ENCODE measurements at places on chromosomes 3 and 15.

GRCh38 chr3:197504641-197505121, 51.1 kb downstream of the BDH1 start:
- DNase-seq = no peak

- no peak for DNase-seq
Observed at GRCh38 chr3:24086617-24087404, 141.7 kb downstream of the NR1D2 start.

GRCh38 chr3:24663406-24663805, 168.8 kb upstream of the THRB start:
- no peak for DNase-seq

- no peak for DNase-seq
Observed at GRCh38 chr3:16181361-16181760, 6.9 kb downstream of the GALNT15 start.

- DNase-seq = no peak
Observed at GRCh38 chr3:159948429-159949144, 40.0 kb upstream of the IL12A start.

DNA sequence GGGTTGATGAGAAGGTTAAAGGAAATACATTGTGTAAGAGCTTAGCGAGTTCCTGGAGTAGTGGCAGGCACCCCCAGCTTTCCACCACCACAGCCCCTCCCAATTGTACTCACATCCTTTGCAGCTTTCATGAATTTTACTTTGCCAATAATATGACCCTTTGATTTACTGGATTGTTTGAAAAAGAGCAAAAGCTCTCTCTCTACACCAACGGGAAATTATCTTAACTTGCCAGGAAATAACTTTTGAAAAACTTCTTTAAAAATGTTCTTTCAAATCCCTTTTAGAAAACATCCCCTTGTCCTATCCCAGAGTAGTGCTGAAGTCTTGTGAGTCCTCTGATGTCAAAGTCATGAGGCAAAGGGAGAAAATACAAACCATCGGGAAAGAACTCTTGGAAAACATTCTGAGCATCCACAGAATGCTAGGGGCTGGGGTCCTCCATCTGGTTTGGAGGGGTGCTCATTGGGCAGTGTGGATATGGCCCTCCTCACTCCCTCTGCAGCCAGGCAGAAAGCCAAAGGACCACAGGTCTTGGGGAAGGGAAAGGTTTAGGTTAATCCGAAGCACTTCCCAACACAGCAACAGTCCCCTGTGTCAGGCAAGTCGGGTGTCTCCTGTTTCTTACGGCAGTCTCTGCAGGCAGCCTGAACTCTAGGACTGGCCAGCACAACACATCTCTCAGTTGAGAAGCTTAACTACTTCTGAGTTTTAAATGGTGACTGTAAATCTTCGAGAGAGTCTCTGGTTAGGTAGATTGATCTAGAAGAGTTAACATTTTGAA, 36.5 kb downstream of the BOC start:
- DNase-seq = no peak

DNA sequence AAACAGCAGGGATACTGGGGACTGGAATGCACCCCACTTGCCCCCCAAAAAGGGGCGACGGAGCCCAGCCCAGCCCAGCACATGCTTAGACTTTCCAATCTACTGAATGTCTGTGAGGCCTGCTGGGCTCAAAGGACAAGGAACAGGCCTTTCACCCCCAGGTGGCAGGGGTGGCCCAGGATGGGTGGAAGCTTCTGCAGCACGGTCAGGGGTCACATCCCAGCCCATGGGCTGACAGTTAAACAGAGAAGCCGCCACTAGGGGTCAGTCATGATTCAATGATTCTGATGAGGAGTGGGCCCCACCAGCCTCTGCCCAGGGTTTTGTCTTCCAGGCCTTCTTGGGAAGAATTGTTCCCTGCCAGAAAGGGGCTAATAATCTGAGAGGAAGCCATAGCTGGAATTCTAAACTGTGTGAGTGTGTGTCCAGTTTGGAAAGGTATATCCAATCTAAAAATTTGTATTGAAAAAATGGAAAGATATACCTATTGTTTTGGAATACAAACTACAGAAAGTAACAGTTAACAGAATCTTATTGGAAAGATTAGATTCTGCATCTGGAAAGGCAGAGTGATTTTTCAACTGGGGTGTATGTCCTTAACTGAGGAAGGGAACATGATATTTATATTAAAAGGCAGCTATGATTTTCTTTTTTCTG, 2.2 kb downstream of the CHRNB4 start:
- no peak for DNase-seq

- DNase-seq = no peak
Observed at GRCh38 chr3:187107989-187108388, 31.3 kb downstream of the RPL39L start.

GRCh38 chr15:35994876-35995275, 448.9 kb upstream of the DPH6 start:
- DNase-seq = no peak

GRCh38 chr3:107945417-107946094, 145.3 kb downstream of the CD47 start:
- DNase-seq = no peak

GRCh38 chr3:18556001-18556408, 130.9 kb upstream of the SATB1 start:
- DNase-seq = no peak

DNA sequence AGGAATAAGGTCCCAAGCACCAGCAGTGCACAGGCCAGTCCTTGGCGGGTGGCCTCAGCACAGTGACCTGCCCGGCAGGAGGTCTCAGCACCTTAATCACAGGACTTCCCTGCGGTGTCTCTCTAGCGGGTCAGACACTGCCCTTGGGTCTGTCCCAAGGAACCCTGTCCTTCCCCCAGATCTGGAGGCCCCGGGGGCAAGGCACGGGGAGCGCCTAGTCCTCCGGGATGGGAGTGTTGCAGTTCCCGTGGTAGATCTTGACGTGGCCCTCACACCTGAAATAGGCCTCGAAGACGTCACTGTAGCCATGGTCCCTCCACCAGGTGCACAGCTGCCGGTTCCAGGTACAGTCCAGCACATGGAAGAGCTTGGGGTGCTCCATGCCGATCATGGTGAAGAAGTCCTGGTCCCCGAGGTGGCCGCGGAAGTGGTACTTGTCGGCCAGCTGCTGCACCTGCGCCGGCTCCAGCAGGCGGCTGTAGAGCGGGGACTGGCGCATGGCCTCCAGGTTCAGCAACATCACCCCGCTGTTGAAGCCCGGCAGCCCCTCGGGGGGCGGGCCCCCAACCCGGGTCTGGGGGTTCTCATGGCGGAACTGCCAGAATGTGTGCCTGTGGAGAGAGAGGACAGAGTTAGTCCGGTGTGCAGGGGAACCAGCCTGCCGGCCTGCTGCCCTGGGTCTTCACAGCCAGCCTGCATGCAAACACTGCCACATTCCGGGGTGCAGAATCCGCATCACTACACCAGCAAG, 201.3 kb downstream of the XXYLT1 start:
- DNase-seq = no peak

DNA sequence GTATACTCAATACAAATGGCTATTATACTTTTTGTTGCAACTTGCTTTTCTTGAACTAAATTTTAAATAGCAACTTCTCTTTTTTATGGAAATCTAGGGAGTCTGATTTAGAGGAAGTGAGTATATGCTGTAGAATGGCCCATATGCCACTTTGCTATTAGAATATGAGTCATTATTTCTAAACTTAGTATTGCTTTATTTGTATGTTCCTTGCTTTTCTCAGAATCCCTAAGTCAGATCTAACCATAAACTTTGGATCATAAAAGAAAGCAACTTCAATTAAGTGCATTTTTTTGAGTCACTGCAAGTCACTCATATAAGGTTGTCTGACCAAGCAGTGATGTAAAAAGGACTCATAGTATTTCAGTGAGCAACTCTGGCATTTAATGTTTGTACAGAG, 17.5 kb upstream of the SPTSSB start:
- DNase-seq = no peak

DNA sequence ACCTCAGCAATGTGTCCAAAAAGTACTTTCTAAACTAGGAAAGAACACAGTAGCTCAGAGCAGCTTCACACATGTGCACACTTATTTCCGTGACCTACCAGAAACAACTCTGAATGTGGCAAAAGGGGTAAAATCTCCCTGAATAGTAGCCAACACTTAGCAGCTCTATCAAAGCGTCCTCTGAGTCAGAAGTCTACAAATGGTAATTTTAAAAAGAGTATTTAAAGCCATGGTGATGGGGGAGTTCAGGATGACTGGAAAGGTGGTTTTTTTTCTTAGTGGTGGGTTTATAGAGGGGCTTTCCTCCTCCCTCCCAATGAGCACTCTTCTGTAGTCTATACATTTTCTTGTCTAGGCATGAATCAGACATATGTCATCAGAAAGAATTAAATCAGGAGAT, 223.8 kb upstream of the PRICKLE2 start:
- DNase-seq = no peak

DNA sequence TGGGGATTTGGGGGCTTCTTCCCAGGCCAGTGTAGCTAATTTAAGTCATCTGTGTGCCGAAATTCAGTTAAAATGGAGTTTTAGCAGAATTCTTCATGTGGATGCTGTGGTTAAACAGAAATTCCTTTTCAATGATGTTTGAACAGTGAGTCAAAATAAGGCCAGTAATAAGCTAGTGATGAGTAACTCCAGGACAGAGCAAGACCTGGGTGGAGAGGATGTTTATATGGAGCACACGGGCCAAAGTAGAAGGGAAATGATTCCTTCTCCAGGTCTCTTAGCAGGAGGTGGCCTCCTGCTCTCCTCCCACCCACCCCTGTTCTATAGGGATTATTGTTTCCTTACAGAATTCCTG, 31.9 kb upstream of the UACA start:
- DNase-seq = no peak

GRCh38 chr3:169836078-169836941, 23.6 kb upstream of the LRRC34 start:
- no peak for DNase-seq

- DNase-seq = no peak
Observed at GRCh38 chr15:76954744-76955143, 23.2 kb downstream of the RCN2 start.

GRCh38 chr3:71229905-71230657, 353.4 kb downstream of the FOXP1 start:
- no peak for DNase-seq

DNA sequence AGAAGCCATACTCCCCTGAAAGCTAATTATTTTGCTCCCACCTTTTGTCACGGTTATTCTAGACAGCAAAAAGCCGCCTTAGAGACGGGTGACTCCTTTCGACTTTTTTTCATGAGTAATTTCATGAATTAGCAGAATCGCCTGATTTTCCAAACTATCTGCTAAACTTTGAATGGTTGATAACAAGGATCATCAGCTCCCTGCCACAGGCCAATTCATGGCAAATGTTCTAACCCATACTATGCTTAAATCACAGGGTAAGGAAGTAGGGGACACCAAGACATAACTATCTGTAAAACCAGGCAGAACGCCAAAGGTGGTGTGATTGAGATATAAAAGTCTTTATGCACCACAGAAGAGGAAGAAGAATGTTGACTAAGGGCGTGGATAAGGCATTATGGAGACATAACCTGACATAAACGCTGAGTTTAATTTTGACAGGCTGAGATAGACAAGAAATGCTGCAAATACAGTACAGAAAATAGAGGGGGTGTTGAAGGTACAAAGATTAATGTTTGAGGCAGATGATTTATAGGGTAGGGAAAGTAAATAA, 891 bp upstream of the DMXL2 start:
- no peak for DNase-seq

- DNase-seq = no peak
Observed at GRCh38 chr3:81433675-81434074, 327.8 kb downstream of the GBE1 start.

GRCh38 chr15:65790694-65791334, 1.3 kb downstream of the DENND4A start:
- DNase-seq = no peak

GRCh38 chr15:67050062-67050461, 15.3 kb upstream of the SMAD3 start:
- DNase-seq = no peak
